T-helper 1 cell (primary cell): ENCODE measurements at places on chromosomes 13 and 19.
A peak's percentile ranks its signal among the peaks of the same experiment; 100 is the strongest.

DNA sequence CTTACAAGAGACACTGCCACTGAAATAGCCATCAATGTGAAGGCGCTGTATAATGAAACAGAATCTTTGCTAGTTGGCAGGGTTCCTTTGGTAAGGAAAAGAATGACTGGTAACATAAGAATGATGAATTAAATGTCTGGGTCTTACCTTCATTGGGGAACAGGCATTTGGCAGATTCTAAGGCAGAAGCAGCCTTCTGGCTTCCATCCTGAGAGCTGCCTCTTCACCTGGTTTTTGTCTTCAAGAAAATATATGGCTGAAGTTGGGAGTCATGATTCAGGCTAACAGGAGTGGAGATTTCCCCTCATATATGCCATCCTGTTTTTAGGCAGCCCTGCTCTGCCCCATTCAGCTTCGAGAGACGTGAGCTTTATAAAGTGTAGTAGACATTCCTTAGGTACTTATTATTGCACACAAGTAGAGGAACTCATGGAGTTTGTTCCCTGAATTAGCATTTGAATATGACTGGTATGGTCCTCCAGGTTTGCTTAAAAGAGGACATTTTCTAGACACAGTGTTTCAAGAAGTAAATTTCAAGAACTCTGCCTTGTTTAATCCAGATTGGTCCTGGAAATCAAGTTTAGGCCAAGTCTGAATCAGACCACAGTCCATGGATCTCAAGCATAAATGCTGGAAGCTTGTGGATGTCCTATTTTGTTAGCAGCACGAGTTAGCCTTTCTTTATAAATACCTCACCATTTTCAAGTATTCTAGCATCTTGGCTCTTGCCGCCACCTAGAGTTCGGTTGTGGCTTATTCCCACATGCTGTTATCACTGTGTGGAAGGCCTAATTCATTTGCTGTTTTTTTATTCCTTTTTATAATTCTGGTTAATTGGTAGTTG is 56.2 kb upstream of the AKAP11 start:
- DNase-seq = no peak

GRCh38 chr13:40662866-40663265 is 3.6 kb downstream of the FOXO1 start:
- peak; percentile 79 for DNase-seq

DNA sequence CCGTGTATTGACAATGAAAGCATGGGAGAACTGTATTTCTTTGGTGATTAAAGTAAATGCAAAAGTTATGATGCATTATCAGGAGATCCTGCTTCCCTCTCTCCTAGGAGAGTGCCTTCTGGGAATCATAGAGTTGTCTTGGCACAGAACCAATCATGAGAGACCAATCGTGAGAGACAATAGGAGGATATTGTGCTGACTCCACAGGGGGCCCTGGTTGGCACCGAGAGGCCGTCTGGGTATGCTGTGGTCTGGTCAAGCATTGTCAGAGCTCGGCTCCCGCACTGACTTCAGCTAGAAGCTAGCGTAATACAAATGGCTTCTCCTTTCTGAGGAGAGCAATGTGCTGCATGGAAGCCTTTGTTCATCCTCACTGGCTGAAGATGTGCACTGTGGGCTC is 131.5 kb upstream of the GJB6 start:
- no peak for DNase-seq

GRCh38 chr13:48222358-48223301 is 10.4 kb upstream of the ITM2B start:
- no peak for DNase-seq

DNA sequence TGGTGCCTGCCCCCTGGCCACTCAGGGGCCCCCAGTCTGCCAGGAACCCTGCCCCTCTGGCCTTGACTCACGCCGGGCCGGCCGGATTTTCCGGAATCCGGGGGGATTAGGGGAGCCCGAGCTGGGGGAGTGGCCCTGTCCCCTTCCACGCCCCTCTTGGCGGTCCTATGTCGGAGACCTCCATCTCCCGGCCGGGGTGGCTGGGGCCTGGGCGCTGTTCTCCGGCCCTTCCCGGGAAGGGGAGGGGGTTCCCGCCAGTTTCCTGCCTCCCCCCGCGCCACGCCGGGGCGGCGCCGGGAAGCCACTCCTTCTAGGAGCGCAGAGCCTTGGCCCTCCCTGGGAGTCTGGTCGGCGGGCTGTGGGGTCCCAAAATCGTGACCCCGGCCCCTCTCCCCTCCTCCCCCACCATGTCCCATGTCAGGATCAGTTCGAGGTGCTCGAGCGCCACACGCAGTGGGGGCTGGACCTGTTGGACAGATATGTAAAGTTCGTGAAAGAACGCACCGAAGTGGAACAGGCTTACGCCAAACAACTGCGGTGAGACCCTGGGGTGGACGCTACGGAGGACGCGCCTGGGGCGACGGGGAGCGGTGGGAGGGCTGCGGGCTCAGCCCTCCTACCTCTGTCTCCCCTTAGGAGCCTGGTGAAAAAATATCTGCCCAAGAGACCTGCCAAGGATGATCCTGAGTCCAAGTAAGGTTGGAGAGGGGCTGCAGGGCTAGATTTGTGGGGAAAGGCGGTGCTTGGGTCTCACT is 1.3 kb downstream of the TRIP10 start:
- DNase-seq = no peak

DNA sequence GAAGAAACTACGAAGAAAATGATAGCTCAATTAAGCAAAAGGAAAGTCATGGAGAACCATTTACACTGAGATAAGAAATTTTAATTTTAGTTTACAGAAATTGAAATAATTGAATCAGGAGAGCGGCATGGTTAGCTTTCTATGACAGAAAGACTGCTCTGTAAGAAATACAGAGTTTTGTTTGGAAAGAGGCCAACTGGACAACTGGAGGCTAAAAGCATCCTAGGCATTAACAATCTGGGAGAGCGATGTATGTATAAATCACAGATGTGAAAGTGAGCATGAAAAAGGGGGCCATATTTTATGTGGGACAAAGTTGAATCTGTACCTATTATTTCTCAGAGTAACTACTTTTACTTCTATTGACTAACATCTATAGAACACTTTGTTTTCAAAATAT is 1608.8 kb upstream of the PCDH20 start:
- no peak for DNase-seq

- DNase-seq = no peak
These were observed 79.1 kb downstream of the B3GLCT start for GRCh38 chr13:31278869-31279268.

DNA sequence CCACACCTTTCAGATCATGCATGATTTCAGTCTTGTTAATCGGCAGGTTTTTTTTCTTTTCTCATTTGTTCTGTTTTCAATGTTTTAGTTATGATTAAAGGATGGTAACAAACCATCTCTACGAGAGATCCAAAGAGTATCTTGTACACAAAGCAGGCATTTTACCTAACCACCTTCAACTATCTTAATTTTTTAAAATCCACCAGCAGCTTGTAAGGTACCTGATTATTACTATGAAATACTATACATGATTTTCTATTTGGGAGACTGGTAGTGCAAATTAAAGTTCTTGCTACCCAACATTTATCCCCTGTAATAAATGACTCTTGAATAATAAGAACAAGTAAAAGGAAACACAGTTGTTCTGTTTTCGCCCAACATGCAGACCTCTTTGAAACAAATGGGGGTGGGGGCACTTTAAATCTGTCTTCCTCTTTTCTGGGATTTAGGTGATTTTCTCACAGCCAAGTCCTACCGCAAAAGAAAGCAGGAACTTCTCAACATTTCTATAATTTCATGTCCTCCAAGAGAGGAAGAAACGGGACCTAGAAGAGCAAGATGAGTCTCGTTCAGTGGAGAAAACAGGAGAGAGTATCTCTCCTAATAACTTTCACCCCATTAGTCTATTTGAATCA is 3.6 kb downstream of the POU4F1 start:
- no peak for DNase-seq

DNA sequence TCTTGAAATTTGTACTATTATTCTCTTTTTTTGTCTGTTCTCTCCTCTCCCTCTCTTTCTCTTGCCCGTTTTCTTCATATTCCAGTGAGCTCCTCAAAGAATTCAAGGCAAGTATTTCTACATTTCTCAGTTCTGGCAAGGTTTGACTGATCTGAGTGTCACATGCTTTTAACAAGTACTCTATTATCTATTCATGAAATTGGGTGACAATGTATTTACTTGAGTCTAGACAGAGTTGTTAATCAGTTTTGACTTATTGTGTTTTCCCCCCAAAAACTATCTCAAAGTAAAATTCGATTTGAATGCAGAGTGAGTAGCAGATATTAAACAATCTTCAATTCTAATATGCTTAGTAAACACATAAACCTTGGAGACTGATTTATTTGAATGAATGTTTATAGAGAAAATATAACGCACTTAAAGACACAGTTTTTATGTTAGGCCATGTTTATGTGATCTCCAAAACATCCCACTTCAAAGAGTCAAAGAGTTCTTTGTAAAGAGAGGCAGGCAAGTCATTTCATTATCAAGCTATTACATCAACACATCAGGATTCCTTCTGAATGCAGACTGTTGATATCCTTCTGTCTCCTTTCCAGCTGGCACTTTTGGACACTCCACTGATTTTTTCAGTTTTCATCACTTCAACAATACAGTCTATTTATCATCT is 166.6 kb downstream of the SLITRK6 start:
- DNase-seq = no peak

DNA sequence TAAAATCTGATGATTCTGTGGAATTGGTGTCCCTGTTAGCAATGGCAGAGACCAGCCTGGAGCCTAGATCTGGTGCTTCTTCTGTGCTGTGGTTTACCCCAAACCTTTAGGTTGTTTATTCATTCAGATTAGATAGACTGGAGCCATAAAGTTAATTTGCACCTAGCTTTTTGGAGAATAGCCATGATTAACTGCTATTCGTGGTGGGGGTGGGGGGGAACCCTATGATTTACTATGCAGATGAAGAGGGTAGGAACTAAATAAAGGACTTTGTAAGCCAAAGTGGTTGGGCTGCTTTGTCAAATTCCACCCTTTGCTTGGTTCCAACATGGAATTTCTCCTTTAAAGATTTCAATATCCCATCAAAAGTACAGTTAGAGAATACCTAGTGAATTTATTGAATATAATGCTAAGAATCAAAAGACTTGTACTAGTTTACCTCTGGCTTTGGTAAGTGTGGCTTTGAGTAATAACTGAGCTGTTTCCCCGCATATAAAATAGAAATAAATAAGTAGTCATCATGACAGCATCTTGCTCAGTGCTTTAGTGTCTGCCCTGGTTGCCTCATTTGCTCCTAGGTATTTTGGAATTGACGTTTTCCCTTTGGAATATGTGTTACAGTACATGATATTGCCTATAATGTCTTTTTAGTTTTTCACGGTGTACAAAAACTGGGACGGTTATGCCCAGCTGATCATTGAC is 27.6 kb downstream of the SKA3 start:
- no peak for DNase-seq

DNA sequence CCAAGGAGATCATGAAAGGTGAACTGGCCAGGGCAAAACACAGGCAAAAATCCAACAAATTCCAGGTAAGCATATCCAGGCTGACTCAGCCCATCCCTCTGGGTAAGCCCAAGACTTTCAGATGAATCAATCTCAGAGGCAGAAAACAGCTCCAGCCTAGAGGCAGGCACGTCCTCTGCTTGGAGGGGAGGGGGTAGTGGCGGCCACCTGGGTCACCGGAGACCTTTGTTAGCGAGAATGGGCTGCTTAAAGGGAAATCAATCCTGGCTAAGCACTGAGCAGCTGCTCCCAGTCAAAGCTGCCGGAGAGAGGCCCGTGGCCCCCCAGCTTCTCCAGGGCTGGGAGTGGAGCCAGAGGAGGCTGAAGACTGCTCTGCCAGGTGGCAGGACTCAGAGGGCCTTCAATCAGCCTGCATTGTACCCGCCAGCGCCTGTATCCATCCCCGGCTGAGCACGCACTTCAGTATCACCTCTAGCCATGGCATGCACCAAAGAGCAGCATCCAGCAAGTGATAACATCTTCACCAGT is 48.2 kb downstream of the PIN1 start:
- DNase-seq = no peak

- DNase-seq = no peak
These were observed 460.7 kb downstream of the TDRD3 start for GRCh38 chr13:60857698-60858097.

DNA sequence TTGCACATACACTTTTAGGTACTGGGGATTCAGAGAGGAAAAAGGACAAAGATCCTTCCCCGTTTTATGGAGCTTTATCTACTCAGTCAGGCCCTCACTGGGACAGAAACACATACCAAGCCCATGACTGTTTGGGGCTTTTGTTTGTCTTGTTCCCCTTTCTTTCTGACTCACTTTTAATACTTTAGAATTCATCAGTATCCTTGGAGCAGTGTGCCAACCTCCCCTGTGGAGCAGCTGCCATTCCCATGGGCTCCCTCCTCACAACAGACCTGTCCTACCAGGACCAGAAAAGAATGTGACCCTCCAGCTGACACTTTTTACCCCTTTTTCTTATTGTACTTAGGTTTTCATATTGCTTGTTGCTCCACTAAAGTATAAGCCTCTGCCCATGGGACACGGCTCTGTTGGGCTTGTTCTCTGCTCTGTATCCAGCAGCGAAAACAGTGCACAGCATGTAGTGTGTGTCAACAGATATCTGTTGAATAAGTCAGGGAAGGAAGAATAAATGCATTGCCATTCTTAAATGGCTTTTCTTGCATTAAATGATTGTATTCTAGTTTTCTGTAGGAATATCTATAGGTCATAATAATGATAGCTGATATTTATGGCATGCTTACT is 431.1 kb downstream of the EFNB2 start:
- no peak for DNase-seq

DNA sequence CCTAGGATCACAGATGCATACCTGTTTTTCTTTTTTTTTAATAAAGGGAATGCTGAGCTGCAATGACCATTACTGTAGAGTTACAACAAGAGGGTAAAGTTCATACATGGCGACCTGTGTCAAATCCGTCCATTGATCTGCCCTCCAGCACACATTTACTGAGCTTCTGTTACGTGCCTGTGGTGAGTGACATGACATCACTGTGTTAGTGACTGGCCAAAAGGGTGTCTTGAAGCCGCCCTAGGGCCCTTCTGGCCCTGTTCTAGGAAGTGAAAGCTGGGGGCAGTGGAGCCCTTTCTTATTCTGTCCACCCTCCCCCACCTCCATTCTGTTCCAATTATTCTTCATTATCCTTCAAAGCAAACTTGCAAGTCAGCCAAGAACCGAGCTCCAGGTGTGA is 66.3 kb downstream of the ZIC5 start:
- no peak for DNase-seq

GRCh38 chr13:94114166-94114565 is 365.3 kb downstream of the DCT start:
- no peak for DNase-seq

DNA sequence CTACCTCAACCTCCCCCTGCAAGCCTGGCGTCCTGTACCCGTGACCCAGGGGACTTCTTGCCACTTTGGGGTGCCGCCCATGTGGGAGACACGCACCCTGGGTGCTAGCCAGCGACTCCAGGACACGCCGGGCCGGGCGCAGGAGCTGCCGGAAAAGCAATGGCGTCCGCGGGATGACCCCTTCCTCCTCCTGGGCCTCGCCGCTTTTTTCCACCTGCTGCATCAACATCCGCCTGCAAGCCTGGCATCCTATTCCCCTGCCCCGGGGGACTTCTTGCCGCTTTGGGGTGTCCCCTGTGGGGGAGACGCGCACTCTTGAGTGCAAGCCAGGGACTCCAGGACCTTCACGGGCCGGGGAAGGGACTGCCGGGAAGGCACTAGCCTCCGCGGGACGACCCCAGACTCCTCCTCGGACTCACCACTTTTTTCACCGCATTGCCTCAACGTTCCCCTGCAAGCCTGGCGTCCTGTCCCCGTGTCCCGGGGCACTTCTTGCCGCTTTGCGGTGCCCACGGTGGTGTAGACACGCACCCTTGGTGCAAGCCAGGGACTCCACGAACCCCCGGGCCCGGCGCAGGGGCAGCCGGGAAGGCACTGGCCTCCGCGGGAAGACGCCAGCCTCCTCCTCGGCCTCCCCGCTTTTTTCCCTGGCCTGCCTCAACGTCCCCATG is 237.8 kb downstream of the TUBA3C start:
- no peak for DNase-seq

- no peak for DNase-seq
These were observed 2.9 kb downstream of the UBL3 start for GRCh38 chr13:29847501-29847983.
